Activated CD4-positive, alpha-beta memory T cell treated with anti-CD3 and anti-CD28 coated beads, Interleukin-2, amount 10 ng/mL, durations not matched to agents 7 days and 5 days (primary cell): ENCODE measurements at places on chromosomes 11 and 22. TPM values are rescaled to one million over a fixed set of nuclear protein-coding genes. Genes with fewer than 3 reads are reported as not detected.
A peak's percentile ranks its signal among the peaks of the same experiment; 100 is the strongest.

CCDC116 gene
- total RNA-seq: 0.43 TPM

GLYATL1 gene
- total RNA-seq: not detected

GRCh38 chr22:29824677-29825076 lies 13.4 kb downstream of the ASCC2 start:
- no peak for DNase-seq

DNA sequence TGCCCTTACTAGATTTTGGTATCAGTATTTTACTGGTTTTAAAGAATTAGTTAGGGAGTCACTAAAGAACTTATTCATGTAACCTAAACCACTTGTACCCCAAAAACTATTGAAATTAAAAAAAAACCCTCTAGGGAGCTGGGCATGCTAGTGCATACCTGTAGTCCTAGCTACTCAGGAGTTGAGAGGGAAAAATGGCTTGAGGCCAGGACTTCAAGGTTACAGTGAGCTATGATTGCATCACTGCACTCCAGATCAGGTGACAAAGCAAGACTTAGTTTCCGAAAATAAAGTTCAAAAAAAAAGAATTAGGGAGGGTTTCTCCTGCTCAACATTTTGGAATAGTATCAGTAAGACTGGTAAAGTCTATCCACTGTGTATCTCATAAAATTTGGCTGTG lies 364.4 kb upstream of the LUZP2 start:
- no peak for DNase-seq

DNA sequence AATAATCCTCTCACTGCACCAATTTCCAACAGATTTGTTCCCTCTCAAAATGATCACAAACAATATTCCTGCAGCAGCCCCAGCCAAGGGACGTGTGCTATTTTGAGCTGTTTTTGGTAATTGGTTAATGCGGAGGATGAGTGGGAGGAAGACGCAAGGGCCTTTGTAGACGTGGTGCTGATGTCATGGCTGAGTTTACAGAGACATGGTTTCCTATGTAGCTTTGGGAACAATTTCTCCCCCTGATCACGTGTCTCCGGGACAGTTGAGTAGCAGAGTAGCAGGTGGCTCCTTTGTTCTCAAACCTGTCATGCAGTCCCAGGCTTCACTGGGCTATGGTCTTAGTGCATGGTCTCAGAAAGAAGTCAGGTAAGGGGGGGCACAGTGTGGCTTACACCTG lies 183.2 kb upstream of the NECTIN1 start:
- no peak for DNase-seq

DNA sequence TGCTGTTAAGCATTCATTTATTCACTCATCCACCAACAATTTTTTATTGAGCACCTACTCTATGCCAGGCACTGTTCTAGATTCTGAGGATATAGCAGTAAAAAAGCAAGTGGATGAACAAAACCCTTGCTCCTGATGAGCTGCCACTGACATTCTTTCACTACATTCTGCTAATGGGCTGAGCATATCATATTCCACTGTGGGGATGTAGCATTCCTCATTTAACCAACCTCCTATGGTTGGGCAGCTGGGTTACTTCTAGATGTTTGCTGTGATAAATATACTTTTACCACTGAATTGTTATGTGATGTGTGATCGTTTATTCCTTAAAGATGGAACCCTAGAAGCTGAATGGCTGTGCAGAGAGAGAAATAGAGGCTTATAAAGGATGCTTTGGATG lies 176.9 kb downstream of the MN1 start:
- DNase-seq: no peak

PRR5L gene
- 30.2 TPM for total RNA-seq

- no peak for DNase-seq
Measured at GRCh38 chr11:86482692-86483091, 108.0 kb downstream of the CCDC81 start.

DNA sequence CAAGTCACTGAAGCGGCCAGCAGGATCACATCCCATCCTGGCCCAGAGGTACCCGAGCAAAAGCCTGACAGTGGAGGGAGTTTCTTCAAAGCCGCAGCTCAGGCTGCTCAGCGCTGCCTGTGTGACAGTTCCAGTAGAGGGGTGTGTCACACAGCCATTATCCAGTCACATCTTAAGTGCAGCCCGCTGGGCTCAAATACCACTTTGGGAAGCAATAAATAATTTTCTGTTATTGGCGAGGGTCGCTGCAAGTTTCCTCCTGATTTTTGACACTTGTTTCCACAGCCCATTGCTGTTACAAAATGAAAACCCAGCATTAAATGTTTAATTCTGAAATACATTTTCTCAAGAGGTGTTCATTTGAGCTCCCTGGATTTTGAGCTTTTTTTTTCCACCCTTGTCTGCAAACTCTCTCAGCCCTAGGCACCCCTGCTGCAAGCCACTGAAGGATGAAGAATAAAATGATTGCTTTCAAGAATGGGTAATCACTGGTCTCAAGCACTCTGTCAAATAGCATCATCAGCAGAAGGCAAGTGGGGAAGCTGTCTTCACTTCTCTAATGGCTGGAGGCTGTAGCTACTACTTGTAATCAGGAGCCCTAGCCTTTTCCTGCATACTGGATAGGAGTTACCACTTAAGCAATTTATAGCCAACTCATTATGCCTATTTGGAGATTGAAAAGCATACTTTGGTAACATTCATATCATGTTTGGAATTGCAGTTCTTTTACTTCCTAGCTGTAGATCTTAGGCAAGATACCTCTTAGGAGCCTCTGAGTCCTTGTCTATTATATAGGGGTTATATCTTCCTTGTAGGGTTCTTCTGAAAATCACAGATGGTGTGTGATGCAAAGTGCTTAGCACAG lies 373.7 kb downstream of the METTL15 start:
- no peak for DNase-seq

GRCh38 chr11:10381736-10382135 lies 73.3 kb upstream of the AMPD3 start:
- DNase-seq: no peak

- peak; percentile 70 for DNase-seq
Measured at GRCh38 chr22:23180301-23180892, at the start of gene BCR. BCR (plus strand) TSS chr22:23180509; CDS start chr22:23180961, 452 bp downstream.

DNA sequence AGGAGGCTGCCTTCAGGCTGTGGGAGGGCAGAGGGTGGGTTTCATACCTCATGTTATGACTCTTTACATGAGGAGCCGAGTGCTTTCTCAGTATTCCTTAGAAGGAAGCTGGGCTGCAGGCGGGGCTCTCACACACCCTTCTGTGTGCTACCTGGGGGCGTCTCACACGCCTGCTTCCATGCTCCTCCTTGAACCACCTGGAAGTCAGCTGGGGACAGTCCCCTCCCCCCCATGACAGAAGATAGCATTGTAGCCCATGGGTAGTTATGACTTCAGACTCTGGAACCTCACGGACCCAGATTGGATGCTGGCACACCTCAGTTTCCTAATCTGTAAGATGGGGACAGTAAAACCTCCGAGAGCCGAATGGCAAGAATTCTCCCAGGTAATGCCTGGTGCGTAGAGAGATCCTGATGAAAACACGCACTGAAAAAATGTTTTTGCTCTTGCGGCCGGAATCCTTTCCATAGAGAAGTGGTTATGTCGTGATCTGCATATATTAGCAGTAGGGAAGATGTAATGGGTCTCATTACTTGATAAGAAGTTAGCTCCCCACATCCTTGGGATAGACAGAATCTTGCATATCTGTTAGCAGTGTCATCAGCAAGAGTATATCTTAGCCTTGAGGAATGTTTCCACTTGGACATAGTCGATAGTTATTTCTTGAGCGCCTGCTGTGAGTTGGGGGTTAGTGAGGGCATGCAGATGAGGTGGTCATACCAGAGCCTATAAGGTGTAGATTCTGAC lies 4.9 kb downstream of the DAGLA start:
- DNase-seq: no peak

DNA sequence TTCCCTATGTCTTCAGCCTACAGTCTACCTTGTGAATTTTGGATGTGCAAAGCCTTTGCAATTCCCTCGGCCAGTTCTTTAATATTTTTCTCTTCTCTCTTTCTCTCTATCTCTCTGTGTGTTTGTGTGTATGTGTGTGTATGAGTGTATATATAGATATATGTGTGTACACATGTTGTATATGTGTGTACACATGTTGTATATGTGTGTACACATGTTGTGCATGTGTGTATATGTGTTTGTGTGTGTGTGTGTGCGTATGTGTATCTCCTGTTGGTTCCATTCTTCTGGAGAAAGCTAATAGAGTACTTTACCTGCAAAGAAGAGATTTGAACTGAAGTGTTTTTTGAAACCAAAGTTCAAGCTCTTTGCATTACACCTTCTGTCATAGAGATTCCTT lies 155.0 kb downstream of the LUZP2 start:
- DNase-seq: no peak

HPX gene
- 0.18 TPM for total RNA-seq

DNA sequence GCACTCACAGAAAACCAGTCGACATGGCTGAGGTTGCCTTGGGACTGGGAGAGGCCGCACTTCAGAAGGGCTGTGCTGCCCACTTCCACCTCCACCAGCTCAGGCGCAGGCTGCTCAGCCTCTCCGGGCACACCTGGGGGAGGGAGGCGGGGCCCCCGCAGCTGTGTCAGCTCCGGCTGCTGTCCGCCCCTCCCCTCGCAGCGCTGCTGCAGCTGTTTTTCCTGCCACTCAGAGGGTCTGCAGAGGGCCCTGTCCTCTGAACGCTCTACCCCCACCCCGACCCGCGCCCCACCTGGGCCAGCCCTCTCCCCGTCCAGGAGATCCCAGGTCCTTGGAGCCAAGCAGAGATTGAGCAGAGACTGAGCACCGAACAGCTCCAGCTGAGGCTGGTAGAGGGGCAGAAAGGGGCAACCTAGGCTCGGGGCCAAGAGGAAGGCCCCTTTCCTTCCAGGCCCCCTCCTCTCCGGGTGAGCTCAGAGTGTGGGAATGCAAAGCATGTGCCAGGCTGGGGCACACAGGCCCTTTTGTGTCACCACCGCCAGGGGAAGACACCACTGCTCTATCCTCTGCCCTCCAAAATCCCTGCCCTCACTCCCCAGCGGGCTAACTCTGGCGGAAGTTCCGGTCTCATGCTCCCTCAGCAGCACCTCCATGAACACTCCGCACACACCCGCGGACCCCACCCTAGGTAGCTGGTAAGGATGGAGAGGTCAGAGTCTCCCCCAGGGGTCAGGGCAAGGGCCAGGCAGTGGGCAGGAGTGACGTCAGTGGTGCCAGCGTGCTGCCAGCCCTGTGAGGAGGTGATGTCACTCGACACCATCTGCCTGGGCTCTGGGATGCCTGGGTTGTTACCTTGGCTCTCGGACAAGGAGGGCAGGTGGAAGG lies 1.6 kb downstream of the MCAM start:
- peak; percentile 51 for DNase-seq

- no peak for DNase-seq
Measured at GRCh38 chr11:69267395-69267805, 26.6 kb upstream of the MYEOV start.

MEI1 gene
- 75.5 TPM for total RNA-seq

PRR14L gene
- 56.3 TPM for total RNA-seq

DNA sequence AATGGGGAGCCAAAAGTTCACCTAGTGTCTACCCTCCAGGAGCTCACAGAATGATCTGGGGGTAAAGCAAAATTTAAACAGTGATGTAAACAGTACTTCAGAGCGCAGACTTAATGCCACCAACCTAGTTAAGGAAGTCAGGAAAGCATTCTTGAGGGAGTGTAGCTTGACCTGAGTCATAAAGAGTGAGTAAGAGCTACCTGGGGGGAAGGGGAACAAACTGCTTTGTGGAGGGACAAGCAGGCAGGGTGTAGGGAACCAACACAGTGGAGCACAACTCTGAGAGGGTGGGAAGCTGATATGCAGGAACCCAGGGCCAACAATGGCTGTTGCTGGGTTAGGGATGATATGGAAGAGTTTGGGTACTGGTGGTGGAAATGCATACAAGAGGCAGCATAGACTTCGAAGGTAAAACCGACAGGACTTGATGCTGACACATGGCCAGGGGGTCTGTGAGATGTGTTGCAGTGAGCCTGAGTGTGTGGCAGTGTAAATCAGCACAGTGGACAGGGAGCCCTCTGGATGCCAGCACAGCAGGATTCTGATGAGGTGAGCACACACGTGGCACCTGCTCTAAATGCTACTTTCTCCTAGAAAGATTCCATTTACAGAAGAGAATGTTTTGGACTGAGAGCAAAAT lies 58.3 kb upstream of the CYP2D6 start:
- DNase-seq: no peak

FXYD2 gene
- 0.33 TPM for total RNA-seq

GPHA2 gene
- not detected for total RNA-seq

MMP12 gene
- not detected for total RNA-seq

GRCh38 chr11:66080055-66080817 lies 10.2 kb downstream of the PACS1 start:
- DNase-seq: peak; percentile 72

DNA sequence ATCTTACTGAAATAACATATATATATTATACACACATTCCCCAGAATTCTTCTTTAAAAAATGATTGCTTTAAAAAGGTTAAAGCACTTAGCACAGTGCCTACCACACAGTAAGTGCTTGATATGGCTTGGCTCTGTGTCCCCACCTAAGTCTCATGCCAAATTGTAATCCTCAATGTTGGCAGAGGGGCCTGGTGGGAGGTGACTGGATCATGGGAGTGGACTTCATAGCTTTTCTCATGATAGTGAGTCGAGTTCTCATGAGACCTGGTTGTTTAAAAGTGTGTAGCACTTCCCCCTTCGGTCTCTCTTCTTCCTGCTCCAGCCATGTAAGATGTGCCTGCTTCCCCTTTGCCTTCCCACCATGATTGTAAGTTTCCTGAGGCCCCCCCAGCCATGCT lies 6.2 kb downstream of the CRYAB start:
- no peak for DNase-seq

DNA sequence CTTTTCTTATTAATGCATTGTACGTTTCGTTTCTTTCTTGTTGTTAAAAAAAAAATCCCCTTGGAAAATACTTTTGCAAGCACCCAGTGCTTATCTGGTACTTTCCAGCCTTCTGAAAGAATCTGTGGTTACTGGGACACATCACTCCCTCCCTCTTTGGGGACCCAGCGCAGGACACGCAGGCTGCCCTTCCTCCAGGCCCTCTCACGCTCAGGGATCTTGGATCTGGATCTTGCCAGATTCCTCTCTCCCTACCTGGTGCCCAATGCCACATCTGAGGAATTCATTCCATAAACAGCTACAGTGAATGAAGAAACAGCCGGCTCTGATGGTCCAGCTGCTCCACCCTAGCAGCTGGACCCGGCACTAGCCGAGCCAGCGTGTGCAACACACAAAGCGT lies 55.7 kb downstream of the PHF21B start:
- no peak for DNase-seq

DNA sequence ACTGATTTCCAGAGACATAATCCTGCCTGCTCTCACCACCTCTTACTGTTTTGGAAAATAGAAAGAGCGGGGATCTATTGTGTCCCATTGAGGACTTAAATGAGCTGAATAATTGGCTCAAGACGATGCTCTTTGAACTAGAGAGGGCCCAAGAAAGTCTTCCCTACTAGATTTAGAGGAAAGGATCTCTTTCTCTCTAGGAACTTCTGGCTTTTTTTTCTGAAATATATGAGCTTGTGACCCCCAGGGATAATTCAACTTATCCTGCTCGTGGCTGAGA lies 461.4 kb upstream of the KIRREL3 start:
- no peak for DNase-seq

FAM227A gene
- total RNA-seq: 0.45 TPM

KCNJ1 gene
- total RNA-seq: not detected

DNA sequence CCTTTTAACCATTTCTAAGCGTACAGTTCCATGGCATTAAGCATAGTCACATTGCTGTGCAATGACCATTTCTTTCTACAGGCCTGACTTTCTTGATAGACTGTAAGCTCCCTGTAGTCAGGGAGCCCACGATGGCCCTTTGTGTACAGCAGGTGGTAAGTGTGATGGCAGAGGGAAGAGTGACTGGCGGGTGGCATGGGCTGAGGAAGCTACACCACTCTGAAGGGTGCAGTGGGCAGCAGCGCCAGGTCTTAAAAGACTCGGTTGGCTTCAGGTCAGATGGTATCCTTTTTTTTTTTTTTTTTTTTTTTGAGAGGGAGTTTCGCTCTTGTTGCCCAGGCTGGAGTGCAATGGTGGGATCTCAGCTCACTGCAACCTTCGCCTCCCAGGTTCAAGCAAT lies 1.6 kb downstream of the PPM1F start:
- no peak for DNase-seq
